ENCODE measurements at places on chromosomes 11 and 22. TPM values are rescaled to one million over a fixed set of nuclear protein-coding genes. Genes with fewer than 3 reads are reported as not detected.

GRCh38 chr11:117944554-117944953, 15.4 kb upstream of the TMPRSS13 start:
- H3K4me1 ChIP-seq = no peaks in the 10 kb centered on the region
- H3K27me3 ChIP-seq = no peaks in the 10 kb centered on the region
- DNase-seq = no peak
- H3K4me3 ChIP-seq = no peak overlapping the region
- H3K27ac ChIP-seq = no peak overlapping the region
- no peaks in the 10 kb centered on the region for H3K36me3 ChIP-seq

The SSH3 gene
- 1.4 TPM for total RNA-seq

GRCh38 chr22:49702068-49702397, 125.6 kb downstream of the BRD1 start:
- no peaks in the 10 kb centered on the region for H3K4me1 ChIP-seq
- no peak overlapping the region for H3K27ac ChIP-seq
- no peak overlapping the region for H3K4me3 ChIP-seq
- no peaks in the 10 kb centered on the region for H3K27me3 ChIP-seq
- DNase-seq = no peak
- no peaks in the 10 kb centered on the region for H3K36me3 ChIP-seq

DNA sequence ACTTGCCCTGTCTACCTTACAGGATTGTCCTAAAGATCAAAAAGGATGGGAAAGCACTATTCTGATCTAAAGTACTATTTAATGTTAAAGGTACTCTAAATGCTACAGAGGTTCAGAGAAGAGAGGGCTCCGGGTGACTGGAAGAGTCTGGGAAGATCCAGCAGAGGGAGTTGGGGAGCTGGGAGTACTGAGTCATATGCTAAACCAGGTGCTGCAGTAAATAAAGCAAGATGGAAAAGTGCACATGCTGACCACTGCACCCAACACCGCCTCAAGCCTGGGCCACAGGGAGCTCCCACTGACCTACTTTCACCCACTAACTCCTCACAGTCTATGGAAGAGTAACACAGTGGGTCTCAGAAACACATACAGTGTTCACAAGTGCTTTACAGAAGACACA, 49.3 kb downstream of the WT1 start:
- peak; percentile 65 for DNase-seq
- H3K36me3 ChIP-seq = no peaks in the 10 kb centered on the region
- H3K4me1 ChIP-seq = no peaks in the 10 kb centered on the region
- no peak overlapping the region for H3K27ac ChIP-seq

GRCh38 chr11:12981676-12982522, 27.2 kb upstream of the RASSF10 start:
- H3K4me1 ChIP-seq = peaks cover 18% of the 10 kb centered on the region
- H3K4me3 ChIP-seq = no peak overlapping the region
- H3K27ac ChIP-seq = no peak overlapping the region
- no peak for DNase-seq
- no peaks in the 10 kb centered on the region for H3K36me3 ChIP-seq
- no peaks in the 10 kb centered on the region for H3K27me3 ChIP-seq

The BEST1 gene
- total RNA-seq = not detected

GRCh38 chr22:19579880-19580279, 55.7 kb upstream of the CLDN5 start:
- no peak overlapping the region for H3K27ac ChIP-seq
- no peak overlapping the region for H3K4me3 ChIP-seq
- H3K27me3 ChIP-seq = no peaks in the 10 kb centered on the region
- DNase-seq = no peak
- no peaks in the 10 kb centered on the region for H3K36me3 ChIP-seq

DNA sequence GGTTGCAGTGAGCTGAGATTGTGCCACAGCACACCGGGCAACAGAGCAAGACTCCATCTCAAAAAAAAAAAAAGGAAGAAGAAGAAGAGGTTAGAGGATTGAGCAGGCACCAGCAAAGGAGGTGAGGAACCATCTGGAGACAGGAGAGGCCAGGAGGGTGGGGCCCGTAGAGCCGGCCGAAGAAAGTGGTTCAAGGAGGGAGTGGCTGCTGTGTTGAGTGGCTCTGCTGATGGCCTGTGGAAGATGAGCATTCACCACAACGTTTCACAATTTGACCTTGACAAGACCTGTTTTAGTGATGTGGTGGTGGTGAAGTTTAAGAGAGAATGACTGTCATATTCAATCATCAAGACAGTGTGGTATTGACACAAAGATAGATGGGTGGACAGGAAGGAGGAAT, 6.8 kb upstream of the CTSD start:
- no peaks in the 10 kb centered on the region for H3K27me3 ChIP-seq
- no peaks in the 10 kb centered on the region for H3K4me1 ChIP-seq
- no peaks in the 10 kb centered on the region for H3K36me3 ChIP-seq
- no peak overlapping the region for H3K27ac ChIP-seq
- DNase-seq = no peak
- no peak overlapping the region for H3K4me3 ChIP-seq

The OR52N5 gene
- not detected for total RNA-seq

- no peak overlapping the region for H3K27ac ChIP-seq
- no peak for DNase-seq
- no peaks in the 10 kb centered on the region for H3K27me3 ChIP-seq
- H3K36me3 ChIP-seq = no peaks in the 10 kb centered on the region
- no peak overlapping the region for H3K4me3 ChIP-seq
- H3K4me1 ChIP-seq = no peaks in the 10 kb centered on the region
Observed at GRCh38 chr11:598005-598680, 17.6 kb downstream of the IRF7 start.

DNA sequence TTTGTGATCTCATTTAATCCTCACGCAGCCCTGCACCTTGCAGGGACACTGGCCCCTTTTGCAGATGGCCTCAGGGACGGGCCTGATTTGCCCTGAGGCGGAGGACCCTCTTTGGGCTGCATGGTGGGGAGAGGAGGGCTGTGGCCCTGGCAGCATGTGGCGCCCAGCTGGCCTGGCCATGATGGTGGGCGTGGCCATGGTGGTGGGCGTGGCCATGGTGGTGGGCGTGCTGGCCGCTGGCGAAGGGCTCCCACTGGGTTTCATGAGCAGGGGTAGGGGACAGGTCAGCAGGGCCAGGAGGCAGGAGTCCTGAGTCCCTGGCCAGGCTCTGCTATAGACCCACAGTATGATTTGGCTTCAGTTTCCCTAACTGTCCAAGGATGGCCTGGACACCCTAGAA, 13.1 kb downstream of the WNT11 start:
- peak; percentile 43 for DNase-seq
- no peaks in the 10 kb centered on the region for H3K4me1 ChIP-seq
- no peaks in the 10 kb centered on the region for H3K27me3 ChIP-seq
- H3K36me3 ChIP-seq = no peaks in the 10 kb centered on the region
- H3K27ac ChIP-seq = no peak overlapping the region

DNA sequence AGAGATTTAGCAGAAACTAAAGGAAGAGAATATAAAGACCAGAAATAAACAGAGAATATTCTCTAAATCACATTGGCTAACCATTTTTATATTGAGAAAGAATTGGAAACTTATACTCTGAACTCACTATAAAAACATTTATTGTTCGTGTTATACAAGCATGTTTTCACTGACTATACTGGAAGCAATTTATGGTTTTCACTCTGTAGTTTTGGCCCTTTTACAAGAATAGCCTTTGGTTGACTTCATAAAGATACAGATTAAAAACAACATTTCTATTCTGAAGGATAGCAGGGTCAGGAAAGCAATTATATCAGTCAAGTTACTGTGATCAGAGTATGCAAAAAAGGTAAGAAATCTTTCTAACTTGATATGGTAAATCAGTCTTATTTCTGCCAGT, 965.7 kb upstream of the FAT3 start:
- no peak overlapping the region for H3K4me3 ChIP-seq
- H3K27ac ChIP-seq = no peak overlapping the region

GRCh38 chr11:78344676-78345075, 72.9 kb downstream of the GAB2 start:
- H3K4me1 ChIP-seq = peaks cover 14% of the 10 kb centered on the region
- no peaks in the 10 kb centered on the region for H3K27me3 ChIP-seq
- H3K4me3 ChIP-seq = no peak overlapping the region
- H3K36me3 ChIP-seq = no peaks in the 10 kb centered on the region

- H3K36me3 ChIP-seq = no peaks in the 10 kb centered on the region
- no peak for DNase-seq
- peaks cover 19% of the 10 kb centered on the region for H3K4me1 ChIP-seq
- peaks cover 8% of the 10 kb centered on the region for H3K27me3 ChIP-seq
Observed at GRCh38 chr11:16299884-16300782, 56.2 kb downstream of the SOX6 start.

The PHLDA2 gene
- total RNA-seq = not detected

The CEP126 gene
- 2.2 TPM for total RNA-seq

DNA sequence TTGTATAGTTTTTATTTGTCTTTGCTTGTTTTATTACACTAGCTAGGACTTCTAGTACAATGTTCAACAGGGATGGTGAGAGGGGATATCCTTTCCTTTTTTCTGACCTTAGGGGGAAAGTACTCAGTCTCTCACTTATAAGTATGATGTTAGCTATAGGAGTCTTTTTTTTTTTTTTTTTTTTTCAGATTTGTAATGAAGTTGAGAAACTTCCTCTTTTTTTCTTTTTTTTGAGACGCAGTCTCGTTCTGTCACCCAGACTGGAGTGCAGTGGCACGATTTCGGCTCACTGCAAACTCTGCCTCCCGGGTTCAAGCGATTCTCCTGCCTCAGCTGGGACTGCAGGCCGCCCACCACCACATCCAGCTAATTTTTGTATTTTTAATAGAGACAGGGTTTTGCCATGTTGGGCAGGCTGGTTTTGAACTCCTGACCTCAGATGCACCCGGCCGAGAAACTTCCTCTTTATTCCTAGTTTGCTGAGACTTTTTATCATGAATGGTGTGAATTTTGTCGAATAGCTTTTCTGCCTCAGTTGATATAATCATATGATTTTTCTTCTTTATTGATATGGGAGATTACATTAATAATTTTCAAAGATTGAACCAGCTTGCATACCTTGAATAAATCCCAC, 10.9 kb downstream of the TRIM22 start:
- no peaks in the 10 kb centered on the region for H3K27me3 ChIP-seq
- peaks cover 3% of the 10 kb centered on the region for H3K36me3 ChIP-seq
- H3K4me3 ChIP-seq = no peak overlapping the region
- no peak for DNase-seq
- no peaks in the 10 kb centered on the region for H3K4me1 ChIP-seq
- no peak overlapping the region for H3K27ac ChIP-seq

The OR2AT4 gene
- 0.22 TPM for total RNA-seq

DNA sequence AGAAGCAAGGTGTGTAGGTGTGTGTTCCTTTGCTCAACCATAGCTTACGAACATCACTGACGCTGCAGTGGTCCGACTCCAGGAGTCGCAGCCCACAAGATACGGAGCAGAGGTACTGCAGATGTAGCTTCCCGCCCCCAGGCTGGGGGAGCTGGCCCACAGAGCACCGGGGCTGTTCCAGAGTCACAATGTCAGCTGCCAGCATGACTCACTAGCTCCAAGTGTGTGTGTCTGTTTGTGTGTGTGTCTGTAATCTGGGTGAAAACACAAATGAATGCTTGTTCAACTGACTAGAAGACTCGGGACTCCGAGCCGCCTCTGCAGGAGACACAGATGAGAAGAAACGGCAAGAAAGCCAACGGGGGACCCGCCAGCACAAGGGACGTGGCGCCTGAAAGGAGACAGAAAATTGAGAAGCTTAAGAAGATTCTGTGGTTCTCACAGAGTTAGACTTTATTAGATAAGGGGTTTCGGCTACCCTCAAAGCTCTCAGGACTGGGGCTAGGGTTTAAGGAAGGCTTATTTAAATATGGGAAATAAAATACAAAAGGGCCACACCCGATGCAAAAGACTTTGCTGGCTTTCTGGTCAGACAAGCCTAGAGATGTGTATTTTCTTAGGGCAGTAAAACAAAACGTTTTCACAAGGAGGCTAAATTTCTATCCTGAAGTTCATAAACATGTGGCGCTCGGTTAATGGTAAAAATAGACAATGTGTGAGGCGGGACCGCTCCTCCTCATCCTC, 10.7 kb downstream of the VSIG10L2 start:
- DNase-seq = no peak
- no peaks in the 10 kb centered on the region for H3K27me3 ChIP-seq
- no peak overlapping the region for H3K4me3 ChIP-seq

The USP2 gene
- 2.6 TPM for total RNA-seq

The OR4A47 gene
- total RNA-seq = not detected

The CBL gene
- 20.7 TPM for total RNA-seq

DNA sequence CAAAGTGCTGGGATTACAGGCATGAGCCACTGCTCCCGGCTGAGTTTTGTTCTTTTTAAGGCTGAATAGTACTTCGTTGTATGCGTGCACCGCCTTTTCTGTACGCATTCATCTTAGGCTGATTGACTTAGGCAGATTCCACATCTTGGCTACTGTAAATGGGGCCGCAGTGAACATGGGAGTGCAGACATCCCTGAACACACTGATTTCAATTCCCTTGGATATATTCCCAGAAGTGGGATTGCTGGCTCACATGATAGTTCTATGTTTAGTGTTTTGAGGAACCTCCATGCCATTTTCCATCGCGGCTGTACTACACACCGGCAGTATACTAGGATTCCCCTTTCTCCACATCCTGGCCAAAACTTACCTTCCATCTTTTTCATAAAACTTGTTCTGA, 10.4 kb upstream of the ZNF74 start:
- no peak overlapping the region for H3K27ac ChIP-seq
- H3K4me1 ChIP-seq = no peaks in the 10 kb centered on the region
- no peaks in the 10 kb centered on the region for H3K36me3 ChIP-seq

DNA sequence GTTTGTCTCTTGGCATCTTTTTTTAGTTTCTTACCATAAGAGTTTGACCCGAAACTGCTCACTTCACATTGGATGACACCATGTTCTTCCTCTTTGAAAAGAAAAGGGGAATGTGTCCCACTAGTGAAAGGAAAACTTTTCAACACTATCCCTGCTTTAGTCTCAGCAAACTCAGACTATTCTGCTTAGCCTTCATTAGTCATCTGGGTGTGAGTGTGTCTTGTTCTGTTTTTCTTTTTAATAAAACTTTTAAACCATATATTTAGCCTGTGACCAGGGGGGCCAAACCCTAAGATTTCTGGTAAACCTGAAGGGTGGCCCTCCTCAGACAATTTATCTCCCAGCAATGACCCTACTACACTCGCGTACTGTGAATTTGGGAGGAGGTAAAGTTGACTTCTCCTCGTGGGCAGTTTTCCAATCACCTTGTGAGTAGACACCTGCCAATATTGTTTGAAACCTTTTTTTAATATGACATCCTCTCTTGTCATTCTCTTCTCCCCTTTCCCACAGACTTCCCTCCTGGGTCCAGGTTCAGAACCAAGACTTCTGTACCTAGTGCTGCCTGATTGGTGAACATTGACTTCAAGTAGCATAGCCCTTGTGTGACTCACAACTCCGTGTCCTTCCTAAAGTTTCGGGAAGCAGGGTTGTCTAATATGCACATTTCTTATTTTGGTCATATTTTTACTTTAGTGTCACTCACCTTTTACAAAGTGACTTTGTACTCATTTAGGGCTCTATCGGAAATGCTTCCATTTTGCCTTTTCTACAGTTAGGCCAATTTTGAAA, 39.9 kb downstream of the DBX1 start:
- H3K27me3 ChIP-seq = no peaks in the 10 kb centered on the region
- no peak for DNase-seq
- no peak overlapping the region for H3K27ac ChIP-seq
- H3K4me1 ChIP-seq = no peaks in the 10 kb centered on the region
